ENCODE measurements at places on chromosomes 6 and 20.

DNA sequence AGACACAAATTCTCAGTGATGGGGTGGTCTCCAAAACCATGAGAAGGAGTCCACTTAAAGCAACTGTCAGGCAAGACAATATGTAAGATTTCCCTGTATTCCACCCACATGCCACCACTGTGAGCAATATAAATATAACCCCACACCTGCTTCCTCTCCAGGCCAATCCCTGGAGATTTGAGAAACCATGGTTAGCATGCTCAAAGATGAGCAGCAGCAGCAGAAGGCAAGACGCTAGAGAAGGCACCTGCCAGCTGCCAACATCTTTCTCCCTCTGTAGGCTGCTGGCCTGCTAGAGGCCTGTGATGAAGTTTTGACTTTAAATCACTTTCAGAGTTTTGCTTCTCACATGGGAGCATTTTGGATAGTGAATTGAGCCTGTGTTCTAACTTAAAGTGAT is 7.9 kb upstream of the SOD2 start:
- DNase-seq, result peak; percentile 13
- no peaks in the 10 kb centered on the region for H3K27me3 ChIP-seq
- H3K4me1 ChIP-seq, result peaks cover 19% of the 10 kb centered on the region
- peaks cover 18% of the 10 kb centered on the region for H3K36me3 ChIP-seq

DNA sequence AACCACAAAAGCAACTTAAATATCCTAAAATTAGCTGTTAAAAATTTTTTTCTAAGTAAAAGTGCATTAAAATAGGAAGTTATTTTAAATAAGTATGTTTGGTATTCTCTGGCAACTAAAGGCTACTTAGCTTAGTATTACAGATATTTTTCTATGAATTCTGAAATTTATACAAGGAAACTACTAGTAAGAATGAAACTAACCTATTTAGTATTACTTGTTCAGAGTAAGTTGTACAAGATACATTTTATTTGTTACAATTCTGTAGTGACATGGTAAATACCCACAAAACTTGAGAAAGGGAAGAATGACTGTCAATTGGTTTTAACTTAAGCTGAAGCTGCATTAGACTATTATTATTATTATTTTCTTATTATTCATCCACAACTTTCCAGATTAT is 6.5 kb downstream of the PHIP start:
- H3K4me3 ChIP-seq, result no peak overlapping the region
- H3K4me1 ChIP-seq, result peaks cover 36% of the 10 kb centered on the region
- no peaks in the 10 kb centered on the region for H3K27me3 ChIP-seq

DNA sequence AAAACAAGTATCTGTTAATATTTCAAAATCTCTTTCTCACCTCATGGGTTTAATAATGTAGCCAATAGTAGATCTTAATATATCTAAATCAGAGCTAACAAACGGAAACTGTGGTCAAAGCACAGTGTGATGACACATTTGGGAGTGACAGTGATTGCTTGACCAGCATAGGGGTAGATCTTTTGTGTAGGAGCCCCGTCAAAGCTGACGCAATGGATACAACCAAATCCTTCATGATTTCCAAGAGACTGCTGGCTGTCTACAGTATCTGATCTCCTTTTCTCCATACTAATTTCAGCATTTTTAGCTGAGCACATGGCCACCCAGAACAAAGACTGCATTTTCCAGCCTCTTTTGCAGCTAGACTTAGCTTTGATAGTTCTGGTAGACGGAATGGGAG is 299.3 kb upstream of the ECI2 start:
- H3K27me3 ChIP-seq, result peaks cover 12% of the 10 kb centered on the region
- no peak for DNase-seq
- H3K4me3 ChIP-seq, result no peak overlapping the region
- no peak overlapping the region for H3K27ac ChIP-seq
- H3K4me1 ChIP-seq, result no peaks in the 10 kb centered on the region
- H3K36me3 ChIP-seq, result peaks cover under 1% of the 10 kb centered on the region

GRCh38 chr20:52234302-52235045 is 42.9 kb upstream of the ZFP64 start:
- no peaks in the 10 kb centered on the region for H3K4me1 ChIP-seq
- H3K4me3 ChIP-seq, result no peak overlapping the region
- no peaks in the 10 kb centered on the region for H3K27me3 ChIP-seq
- H3K27ac ChIP-seq, result no peak overlapping the region

DNA sequence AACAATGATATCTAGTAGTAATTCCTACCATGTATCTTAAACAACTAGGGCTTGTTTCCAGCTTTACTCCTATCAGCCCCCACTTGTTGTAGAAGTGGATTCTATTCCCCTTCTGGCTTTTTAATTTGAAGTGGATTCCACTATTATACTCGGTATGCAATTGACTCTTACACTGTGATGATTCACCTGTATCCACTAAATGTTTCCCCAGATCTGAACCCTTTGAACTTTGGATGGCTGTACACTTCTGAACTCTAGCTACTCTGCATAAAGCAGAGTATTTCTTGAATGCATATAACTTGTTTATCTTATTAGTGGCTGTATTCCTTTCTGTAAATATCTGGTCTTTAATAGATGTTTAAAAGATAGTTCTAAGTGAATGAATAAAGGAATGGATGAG is 538.4 kb upstream of the NRSN1 start:
- H3K4me1 ChIP-seq, result no peaks in the 10 kb centered on the region
- H3K27me3 ChIP-seq, result no peaks in the 10 kb centered on the region
- H3K36me3 ChIP-seq, result peaks cover 2% of the 10 kb centered on the region
- DNase-seq, result no peak
- no peak overlapping the region for H3K27ac ChIP-seq

DNA sequence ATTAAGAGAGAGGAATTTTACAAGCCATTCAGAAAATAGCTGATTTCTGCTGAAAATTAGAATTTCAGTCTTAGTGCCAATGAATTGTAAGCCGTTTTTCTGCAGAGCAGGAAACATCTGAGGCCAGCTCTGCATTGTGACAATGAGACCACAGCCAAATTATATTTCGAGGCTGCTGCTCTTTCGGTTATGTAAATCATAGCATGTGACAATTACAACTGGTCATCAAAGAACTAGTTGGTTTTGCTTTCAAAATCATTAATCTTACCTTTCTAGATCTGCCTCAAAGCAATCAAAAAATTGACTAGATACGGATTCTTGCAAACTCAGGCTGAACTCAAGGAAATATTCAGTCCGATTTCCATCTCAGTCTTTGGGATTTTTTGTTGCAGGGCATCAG is 33.4 kb upstream of the INSM1 start:
- H3K4me3 ChIP-seq, result no peak overlapping the region
- no peak for DNase-seq
- H3K4me1 ChIP-seq, result peaks cover 2% of the 10 kb centered on the region
- H3K27ac ChIP-seq, result no peak overlapping the region
- H3K36me3 ChIP-seq, result no peaks in the 10 kb centered on the region

- no peaks in the 10 kb centered on the region for H3K36me3 ChIP-seq
- H3K27me3 ChIP-seq, result peaks cover 49% of the 10 kb centered on the region
- H3K4me3 ChIP-seq, result no peak overlapping the region
- no peak for DNase-seq
- H3K4me1 ChIP-seq, result no peaks in the 10 kb centered on the region
Measured at GRCh38 chr20:45495501-45495941, 19.9 kb downstream of the SPINT3 start.

GRCh38 chr6:112413780-112414179 is 66.7 kb downstream of the RFPL4B start:
- no peaks in the 10 kb centered on the region for H3K36me3 ChIP-seq
- H3K4me3 ChIP-seq, result no peak overlapping the region
- no peak for DNase-seq
- H3K4me1 ChIP-seq, result no peaks in the 10 kb centered on the region

Measured in stimulated activated naive B cell treated with anti-CD40 and anti-IgM and Interleukin-4, amounts not matched to agents 10 μg/mL and 1 μg/mL and 100 μg/mL, for 72 hours (primary cell).